CD4-positive, CD25-positive, alpha-beta regulatory T cell (primary cell): ENCODE measurements at places on chromosomes 6 and 20. TPM values are rescaled to one million over a fixed set of nuclear protein-coding genes. Genes with fewer than 3 reads are reported as not detected.

GRCh38 chr6:123747515-123747914 lies 56.1 kb upstream of the NKAIN2 start:
- no peaks in the 10 kb centered on the region for H3K36me3 ChIP-seq
- H3K27ac ChIP-seq: no peak overlapping the region
- no peaks in the 10 kb centered on the region for H3K27me3 ChIP-seq

DNA sequence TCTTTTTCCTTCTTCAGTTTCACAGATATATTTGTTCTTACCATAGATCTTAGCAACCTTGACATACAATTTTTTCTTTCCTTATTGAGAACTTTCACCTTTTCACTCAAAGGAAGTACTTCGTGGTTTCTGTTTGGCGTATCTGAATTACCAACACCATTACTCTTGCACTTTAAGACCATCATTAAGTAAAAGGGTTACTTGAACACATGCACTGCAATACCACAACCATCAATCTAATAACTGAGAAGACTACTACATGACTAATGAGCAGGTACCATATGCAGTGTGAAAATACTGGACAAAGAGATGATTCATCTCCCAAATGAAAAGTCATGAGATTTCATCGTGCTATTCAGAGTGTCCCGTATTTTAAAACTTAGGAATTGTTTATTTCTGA lies 21.7 kb upstream of the SENP6 start:
- peak overlapping the region; percentile 8 for H3K4me3 ChIP-seq
- H3K4me1 ChIP-seq: no peaks in the 10 kb centered on the region
- no peak overlapping the region for H3K27ac ChIP-seq
- no peak for DNase-seq
- peaks cover 6% of the 10 kb centered on the region for H3K27me3 ChIP-seq

DNA sequence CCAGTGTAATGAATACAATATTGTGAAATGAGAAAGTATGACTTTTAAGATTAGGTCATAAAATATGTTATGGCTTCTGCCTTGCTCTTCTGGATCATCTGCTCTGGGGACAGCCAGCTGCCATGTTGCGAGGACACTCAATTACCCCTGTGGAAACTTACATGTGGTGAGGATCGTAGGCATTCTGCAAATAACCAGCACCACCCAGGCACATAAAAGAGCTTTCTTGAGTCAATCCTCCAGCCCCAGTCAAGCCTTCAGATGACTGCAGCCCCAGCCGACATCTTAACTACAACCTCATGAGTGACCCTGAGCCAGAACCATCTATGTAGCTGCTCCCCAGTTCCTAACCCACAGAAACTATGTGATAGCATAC lies 4.5 kb upstream of the RBCK1 start:
- H3K36me3 ChIP-seq: no peaks in the 10 kb centered on the region
- H3K27me3 ChIP-seq: no peaks in the 10 kb centered on the region
- no peak for DNase-seq

- no peaks in the 10 kb centered on the region for H3K4me1 ChIP-seq
- no peaks in the 10 kb centered on the region for H3K36me3 ChIP-seq
- no peak for DNase-seq
- no peak overlapping the region for H3K27ac ChIP-seq
- H3K4me3 ChIP-seq: no peak overlapping the region
Measured at GRCh38 chr20:4192378-4193068, 177.2 kb upstream of the RNF24 start.

Gene PRDM13
- total RNA-seq: not detected

- no peaks in the 10 kb centered on the region for H3K4me1 ChIP-seq
- H3K27me3 ChIP-seq: no peaks in the 10 kb centered on the region
- H3K4me3 ChIP-seq: no peak overlapping the region
- DNase-seq: no peak
Measured at GRCh38 chr6:120228297-120228696, 878.7 kb upstream of the MAN1A1 start.

DNA sequence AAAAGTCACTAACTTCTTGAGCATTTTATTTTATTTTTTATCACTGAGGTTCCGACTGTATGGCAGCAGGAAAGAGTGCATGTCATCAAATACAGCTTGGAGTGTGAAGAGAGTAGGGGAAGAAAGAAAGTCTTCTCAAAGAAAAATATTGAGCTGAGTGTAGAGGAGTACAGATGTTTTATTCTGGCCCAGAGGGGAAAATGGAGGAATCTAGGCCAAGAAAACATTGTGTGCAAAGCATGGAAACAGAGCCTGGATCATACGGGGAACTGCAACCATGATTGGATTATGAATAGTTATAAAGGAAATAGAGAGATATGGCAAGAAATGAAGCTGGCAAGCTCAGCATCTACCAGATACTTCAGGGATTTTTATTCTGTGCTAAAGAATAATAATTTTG lies 104.2 kb upstream of the SCGN start:
- no peak for DNase-seq

Gene F13A1
- total RNA-seq: 21.1 TPM

- no peaks in the 10 kb centered on the region for H3K4me1 ChIP-seq
- no peak overlapping the region for H3K27ac ChIP-seq
- DNase-seq: no peak
- H3K27me3 ChIP-seq: no peaks in the 10 kb centered on the region
- no peaks in the 10 kb centered on the region for H3K36me3 ChIP-seq
Measured at GRCh38 chr6:77686931-77687330, 34.1 kb downstream of the MEI4 start.

Gene DSTN
- 50.6 TPM for total RNA-seq

Gene DAAM2
- not detected for total RNA-seq

- no peak overlapping the region for H3K27ac ChIP-seq
- H3K27me3 ChIP-seq: peaks cover 6% of the 10 kb centered on the region
- H3K4me3 ChIP-seq: no peak overlapping the region
- peaks cover 8% of the 10 kb centered on the region for H3K36me3 ChIP-seq
Measured at GRCh38 chr6:28401172-28401571, 1.6 kb upstream of the ZSCAN12 start.

DNA sequence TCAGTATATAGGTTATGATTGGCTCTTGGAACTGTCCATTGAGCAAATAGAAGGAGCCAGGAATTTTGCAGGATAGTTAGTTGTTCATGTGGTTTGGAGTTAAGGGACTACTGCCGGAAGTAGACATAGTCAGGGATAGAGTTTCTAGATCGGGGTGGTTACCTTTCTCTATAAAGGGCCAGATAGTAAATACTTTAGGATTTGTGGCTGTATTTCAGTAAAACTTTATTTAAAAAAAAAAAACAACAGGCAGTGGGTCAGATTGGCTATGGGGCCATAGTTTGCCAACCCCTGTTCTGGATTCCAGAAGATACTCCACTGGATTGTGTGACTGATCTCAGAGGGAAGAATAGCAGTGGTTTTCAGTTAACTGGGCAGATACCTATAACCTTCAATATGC lies 489.3 kb upstream of the SOX4 start:
- no peak overlapping the region for H3K27ac ChIP-seq
- H3K36me3 ChIP-seq: no peaks in the 10 kb centered on the region
- H3K4me1 ChIP-seq: no peaks in the 10 kb centered on the region
- no peaks in the 10 kb centered on the region for H3K27me3 ChIP-seq
- no peak for DNase-seq

- H3K4me1 ChIP-seq: no peaks in the 10 kb centered on the region
- no peak for DNase-seq
- no peak overlapping the region for H3K4me3 ChIP-seq
- no peak overlapping the region for H3K27ac ChIP-seq
- H3K36me3 ChIP-seq: peaks cover 83% of the 10 kb centered on the region
Measured at GRCh38 chr20:21342656-21343345, 39.7 kb downstream of the XRN2 start.

Gene APCDD1L
- total RNA-seq: not detected

Gene BFSP1
- total RNA-seq: 0.39 TPM

- no peak for DNase-seq
- H3K36me3 ChIP-seq: no peaks in the 10 kb centered on the region
- no peaks in the 10 kb centered on the region for H3K27me3 ChIP-seq
- no peak overlapping the region for H3K4me3 ChIP-seq
Measured at GRCh38 chr6:148365041-148365440, 22.4 kb downstream of the SASH1 start.

DNA sequence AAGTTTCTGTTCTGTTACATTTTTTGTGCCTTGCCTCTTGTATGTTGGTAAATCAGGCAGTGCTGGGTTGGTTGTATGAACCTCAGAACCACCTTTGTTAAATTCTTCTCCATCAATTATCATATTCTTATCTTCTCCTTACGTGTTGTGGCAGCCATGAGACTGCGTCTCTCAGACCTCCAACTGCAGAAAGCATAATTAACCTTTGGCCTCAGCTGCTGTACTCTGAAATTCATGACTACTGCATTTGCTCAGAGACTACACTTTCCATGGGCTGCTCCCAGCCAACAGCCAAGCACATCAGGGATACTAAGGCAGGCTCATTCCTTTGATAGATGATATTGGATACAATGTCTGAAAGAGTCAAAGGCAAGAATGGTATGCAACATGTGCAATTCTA lies 15.1 kb upstream of the SNX3 start:
- no peaks in the 10 kb centered on the region for H3K4me1 ChIP-seq
- DNase-seq: no peak
- peaks cover 5% of the 10 kb centered on the region for H3K27me3 ChIP-seq
- H3K4me3 ChIP-seq: no peak overlapping the region
- H3K27ac ChIP-seq: no peak overlapping the region

GRCh38 chr6:446418-447366 lies 55.1 kb downstream of the IRF4 start:
- peak overlapping the region; percentile 61 for H3K27ac ChIP-seq
- peak; percentile 62 for DNase-seq
- H3K4me1 ChIP-seq: peaks cover 40% of the 10 kb centered on the region
- no peaks in the 10 kb centered on the region for H3K36me3 ChIP-seq
- H3K27me3 ChIP-seq: no peaks in the 10 kb centered on the region

- no peak for DNase-seq
- H3K27ac ChIP-seq: no peak overlapping the region
- no peaks in the 10 kb centered on the region for H3K4me1 ChIP-seq
- H3K27me3 ChIP-seq: no peaks in the 10 kb centered on the region
- H3K36me3 ChIP-seq: no peaks in the 10 kb centered on the region
Measured at GRCh38 chr6:52976591-52977035, 18.5 kb downstream of the GSTA4 start.

Gene AKAP7
- 3.0 TPM for total RNA-seq

DNA sequence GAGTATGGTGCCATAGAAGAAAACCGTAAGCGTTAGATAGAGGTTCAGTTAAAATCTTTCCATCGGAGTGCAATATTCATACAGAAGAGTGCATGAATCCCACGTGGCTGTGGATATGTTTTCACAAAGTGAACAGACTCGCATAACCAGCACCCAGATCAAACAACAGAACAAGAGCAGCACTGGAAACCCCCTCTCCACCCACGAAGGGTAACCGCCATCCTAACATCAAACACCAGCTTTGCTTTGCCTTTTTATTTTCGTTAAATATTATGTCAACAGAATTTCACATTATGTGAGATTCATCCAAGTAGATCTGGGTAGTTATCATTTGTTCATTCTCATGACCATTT lies 4.7 kb downstream of the GTSF1L start:
- H3K4me3 ChIP-seq: peak overlapping the region; percentile 86
- peaks cover 47% of the 10 kb centered on the region for H3K4me1 ChIP-seq
- DNase-seq: peak; percentile 77
- H3K27ac ChIP-seq: peak overlapping the region; percentile 88
- H3K36me3 ChIP-seq: no peaks in the 10 kb centered on the region
- H3K27me3 ChIP-seq: no peaks in the 10 kb centered on the region

- H3K36me3 ChIP-seq: no peaks in the 10 kb centered on the region
- H3K27ac ChIP-seq: no peak overlapping the region
- DNase-seq: no peak
- H3K4me3 ChIP-seq: no peak overlapping the region
- no peaks in the 10 kb centered on the region for H3K27me3 ChIP-seq
- H3K4me1 ChIP-seq: no peaks in the 10 kb centered on the region
Measured at GRCh38 chr6:96575359-96575758, 12.4 kb downstream of the FHL5 start.

Gene COL20A1
- total RNA-seq: 0.20 TPM

- peaks cover 20% of the 10 kb centered on the region for H3K4me1 ChIP-seq
- H3K36me3 ChIP-seq: peaks cover 6% of the 10 kb centered on the region
- no peaks in the 10 kb centered on the region for H3K27me3 ChIP-seq
- H3K4me3 ChIP-seq: no peak overlapping the region
- no peak for DNase-seq
Measured at GRCh38 chr20:25254986-25255680, 7.2 kb downstream of the PYGB start.

Gene PLG
- not detected for total RNA-seq

Gene BPIFB4
- not detected for total RNA-seq

Gene CCNC
- 32.3 TPM for total RNA-seq

DNA sequence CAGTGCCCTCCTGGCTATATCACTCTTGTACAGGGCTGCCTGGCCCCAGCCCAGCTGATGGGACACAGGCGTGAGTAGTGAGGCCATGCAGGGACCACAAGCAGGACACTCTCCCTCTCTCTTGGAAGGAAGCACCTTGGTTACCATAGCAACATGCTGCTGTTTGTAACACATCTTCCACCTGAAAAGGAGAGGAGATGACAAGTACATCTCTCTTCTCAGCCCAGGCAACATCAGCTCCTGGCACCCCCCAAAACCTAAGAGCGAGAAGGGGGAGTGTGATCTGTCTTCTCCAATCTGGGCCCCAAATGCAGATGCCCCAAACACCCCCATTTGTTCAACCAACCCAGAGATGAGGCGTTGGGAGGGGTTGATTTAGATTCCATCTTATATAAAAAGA lies 49.9 kb downstream of the KCNB1 start:
- H3K4me1 ChIP-seq: no peaks in the 10 kb centered on the region
- no peak overlapping the region for H3K4me3 ChIP-seq
- no peaks in the 10 kb centered on the region for H3K36me3 ChIP-seq
- H3K27me3 ChIP-seq: peaks cover 4% of the 10 kb centered on the region
- H3K27ac ChIP-seq: no peak overlapping the region
- no peak for DNase-seq

Gene BTN2A1
- total RNA-seq: 35.9 TPM

GRCh38 chr20:41991412-41991811 lies 373.2 kb upstream of the CHD6 start:
- DNase-seq: no peak
- H3K27me3 ChIP-seq: no peaks in the 10 kb centered on the region
- H3K4me1 ChIP-seq: no peaks in the 10 kb centered on the region
- H3K36me3 ChIP-seq: no peaks in the 10 kb centered on the region
- no peak overlapping the region for H3K4me3 ChIP-seq

DNA sequence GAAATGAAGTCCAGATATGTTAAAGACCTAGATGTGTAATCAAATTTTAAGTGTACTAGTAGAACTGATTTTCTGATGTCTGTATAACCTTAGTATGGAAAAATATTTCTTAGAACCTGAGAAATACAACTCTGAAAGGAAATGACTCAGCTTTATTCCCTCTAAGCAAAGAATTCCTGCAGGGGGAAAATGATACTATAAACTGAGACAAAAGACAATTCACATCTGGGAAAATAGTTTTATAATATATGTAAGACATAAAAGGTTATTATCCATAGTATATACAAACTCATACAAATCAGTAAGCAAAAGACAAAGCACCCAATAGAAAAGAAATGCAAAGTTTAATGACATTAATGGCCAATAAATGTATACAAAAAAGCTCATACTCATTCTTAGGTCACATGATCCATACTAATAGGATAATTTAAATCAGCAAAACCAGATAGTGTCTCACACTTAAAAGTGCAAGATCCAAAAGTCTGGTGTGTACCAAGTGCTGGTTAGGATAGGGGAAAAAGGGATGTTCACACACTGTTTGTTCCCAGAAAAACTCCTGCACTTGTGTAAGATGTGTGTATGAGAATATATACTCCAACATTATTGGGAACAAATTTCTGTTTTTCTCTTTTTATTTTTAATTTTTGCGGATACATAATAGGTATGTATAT lies 22.6 kb downstream of the RNF217 start:
- no peaks in the 10 kb centered on the region for H3K4me1 ChIP-seq
- H3K4me3 ChIP-seq: no peak overlapping the region
- H3K27ac ChIP-seq: no peak overlapping the region
- H3K27me3 ChIP-seq: no peaks in the 10 kb centered on the region

GRCh38 chr6:118844915-118845314 lies 49.0 kb upstream of the ASF1A start:
- H3K27me3 ChIP-seq: no peaks in the 10 kb centered on the region
- H3K4me1 ChIP-seq: peaks cover 25% of the 10 kb centered on the region
- H3K4me3 ChIP-seq: peak overlapping the region; percentile 75
